ENCODE measurements at places on chromosomes 3 and 15.

DNA sequence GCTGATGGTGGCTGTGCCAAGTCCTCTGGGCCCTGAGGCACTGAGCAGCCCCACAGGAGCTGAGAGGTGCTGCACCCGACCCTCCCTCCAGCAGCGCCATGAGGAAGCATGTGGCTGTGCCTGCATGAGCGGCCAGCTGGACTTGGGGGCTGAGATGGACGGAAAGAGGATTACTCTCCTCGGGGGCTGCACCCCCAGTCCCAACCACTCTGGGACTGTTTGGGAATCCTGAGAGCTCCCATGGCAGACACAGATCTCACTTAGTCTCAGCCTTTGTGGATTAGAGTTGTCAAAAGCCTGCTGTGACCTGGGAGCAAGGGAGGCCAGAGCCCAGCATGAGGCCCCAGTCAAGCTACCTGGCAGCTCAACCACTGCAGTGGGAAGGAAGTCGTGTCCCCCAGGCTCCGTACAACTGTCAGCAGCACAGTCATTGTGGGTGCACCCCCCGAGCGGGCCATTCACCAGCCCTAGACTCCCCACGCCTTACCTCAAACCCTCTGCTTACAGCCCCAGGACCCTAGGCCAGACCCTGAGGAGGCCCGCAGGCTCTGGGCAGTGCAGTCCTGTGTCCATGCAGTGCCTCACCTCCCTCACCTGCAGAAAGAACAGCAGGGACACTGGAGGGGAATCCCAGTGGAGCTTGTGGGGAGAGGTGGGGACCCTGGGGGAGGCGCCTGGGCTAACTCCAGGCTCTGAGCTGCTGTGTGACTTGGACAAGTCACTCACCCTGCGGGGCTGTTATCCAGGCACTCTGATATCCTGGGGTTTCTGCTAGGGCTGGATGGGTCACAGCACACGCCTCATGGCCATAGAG is 17.1 kb downstream of the PRR23E start:
- DNase-seq = peak; percentile 11

- DNase-seq = no peak
Observed at GRCh38 chr3:89685731-89686130, 578.3 kb downstream of the EPHA3 start.

- DNase-seq = no peak
Observed at GRCh38 chr3:147807776-147808175, 398.6 kb downstream of the ZIC1 start.

- DNase-seq = no peak
Observed at GRCh38 chr3:4613366-4613765, 120.2 kb downstream of the ITPR1 start.

DNA sequence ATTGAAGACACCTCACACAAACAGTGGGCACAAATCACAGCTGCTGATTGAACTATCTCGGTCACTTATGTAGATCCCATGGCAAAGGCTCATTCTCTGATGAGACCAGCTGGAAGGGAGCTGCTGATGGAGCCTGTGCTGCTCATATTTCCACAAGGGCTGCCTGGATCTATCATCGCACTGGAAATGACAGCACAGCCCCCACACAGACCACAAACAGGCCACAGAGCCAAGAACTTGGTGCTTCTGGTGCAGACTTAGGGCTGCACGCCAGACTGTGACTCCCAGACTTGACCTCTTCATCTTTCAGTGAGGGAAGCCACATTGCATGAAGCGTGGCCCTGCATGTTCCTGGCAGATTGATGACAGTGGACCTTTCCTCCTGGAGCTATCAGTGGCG is 197.6 kb downstream of the MINAR1 start:
- no peak for DNase-seq

- peak; percentile 39 for DNase-seq
Observed at GRCh38 chr3:16849229-16849628, 35.5 kb upstream of the PLCL2 start.

GRCh38 chr3:96813820-96814650 is at the start of gene EPHA6:
EPHA6 (plus strand) TSS chr3:96814594.
- DNase-seq = peak; percentile 35

DNA sequence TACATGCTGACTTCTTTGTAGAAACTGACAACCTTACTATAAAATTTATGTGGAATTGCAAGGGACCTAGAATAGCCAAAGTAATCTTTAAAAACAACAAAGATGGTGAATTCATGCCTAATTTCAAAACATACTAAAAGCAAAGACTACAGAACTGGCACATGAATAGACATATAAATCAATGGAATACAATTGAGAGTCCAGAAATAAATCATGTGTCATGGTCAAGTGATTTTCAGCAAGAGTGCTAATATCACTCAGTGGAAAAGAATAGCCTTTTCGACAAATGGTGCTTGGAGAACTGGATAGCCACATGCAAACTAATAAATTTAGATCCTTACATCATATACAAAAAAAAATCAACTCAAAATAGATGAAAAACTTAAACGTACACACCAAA is 8.7 kb downstream of the IMPG2 start:
- no peak for DNase-seq

DNA sequence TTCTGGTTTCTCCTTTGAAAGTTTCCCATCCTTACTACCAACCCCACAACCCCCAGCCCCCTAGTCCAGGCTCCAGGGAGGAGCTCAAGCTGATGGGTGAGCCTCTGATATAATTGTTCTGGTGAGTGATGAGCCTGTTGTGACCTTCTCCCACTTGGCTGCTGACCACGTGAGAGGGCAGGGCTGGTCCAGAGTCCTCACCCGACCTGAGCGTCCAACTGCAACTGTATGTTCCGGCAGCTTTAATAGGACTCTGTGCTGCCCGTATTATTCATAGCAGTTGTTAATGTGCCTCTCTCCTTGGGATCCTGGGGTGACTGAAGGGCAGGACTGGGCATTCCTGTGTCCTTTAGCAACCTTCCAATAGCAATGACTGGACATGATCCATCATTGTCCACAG is 56.2 kb downstream of the B3GNT5 start:
- no peak for DNase-seq

DNA sequence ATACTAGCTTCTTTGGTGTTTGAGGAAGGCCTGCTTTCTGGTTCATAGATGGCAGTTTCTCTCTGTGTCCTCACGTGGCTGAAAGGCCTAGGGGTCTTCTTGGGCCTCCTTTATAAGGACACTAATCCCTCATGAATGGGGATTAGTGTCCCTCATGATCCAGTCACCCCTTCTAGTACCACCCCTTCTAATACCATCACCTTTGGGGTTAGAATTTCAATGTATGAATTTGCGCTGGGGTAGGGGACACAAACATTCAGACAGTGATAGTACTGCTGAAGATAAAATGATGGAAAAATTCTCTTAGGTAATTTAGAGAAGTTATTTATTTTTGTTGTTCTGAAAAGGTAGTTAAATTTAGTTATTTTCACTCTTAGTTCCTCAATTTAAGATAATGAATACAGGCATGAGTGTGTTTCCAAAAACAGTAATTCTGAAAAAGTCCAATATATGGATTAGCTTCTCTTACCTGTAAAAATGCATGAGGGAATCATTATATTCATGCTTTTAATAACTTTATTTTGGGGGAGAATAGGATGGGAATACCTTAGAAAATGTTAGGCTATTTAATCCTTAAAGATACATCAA is 103.6 kb downstream of the FNDC3B start:
- no peak for DNase-seq

DNA sequence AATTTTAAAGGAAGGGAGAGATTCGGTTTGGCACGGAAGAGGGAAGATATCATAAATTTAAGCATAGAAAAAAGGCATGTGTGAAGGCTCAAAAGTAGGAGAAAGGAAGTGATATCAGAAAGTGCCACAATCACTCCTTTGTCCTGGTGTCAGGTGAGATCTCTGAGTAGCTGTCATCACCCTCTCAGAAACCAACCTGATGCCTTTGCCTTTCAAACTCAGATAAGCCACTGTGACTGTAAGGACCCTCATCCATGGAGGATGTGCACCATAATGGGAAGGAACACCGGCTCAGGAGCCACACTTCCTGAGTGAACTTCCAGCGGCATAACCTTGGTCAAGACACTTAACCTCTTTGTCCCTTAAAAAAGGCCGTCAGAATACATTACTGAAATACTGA is 318.7 kb upstream of the SEMA6D start:
- no peak for DNase-seq

DNA sequence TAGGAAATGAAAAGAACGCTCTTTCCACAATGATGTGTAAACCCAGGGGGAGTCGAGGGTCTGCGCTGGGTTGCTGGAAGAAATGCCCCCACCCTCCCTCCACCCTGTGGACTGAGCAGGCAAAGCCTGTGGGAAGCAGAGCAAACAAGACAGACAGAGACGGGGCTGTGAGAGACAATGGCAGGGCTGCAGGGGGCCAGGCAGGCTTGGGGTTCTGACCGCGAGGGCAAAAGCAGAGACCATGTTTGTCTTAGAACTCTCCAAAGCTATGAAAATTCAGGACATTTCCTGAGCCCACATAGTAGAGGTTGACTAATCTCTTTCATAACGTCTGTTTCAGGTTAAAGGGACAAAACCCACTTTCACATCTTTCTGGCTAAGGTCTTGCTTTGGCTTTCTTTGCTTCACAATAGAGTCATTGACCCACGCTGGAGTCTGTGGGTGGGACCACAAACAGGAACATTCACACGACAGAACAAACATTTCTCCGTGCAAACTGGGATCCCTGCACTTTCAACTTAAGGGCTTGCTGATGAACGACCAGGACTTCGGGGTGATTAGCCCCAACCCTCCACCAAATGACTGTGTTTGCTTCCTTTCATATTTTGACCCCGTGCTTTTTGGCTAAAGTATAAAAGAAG is 156.0 kb upstream of the TPM1 start:
- DNase-seq = no peak

DNA sequence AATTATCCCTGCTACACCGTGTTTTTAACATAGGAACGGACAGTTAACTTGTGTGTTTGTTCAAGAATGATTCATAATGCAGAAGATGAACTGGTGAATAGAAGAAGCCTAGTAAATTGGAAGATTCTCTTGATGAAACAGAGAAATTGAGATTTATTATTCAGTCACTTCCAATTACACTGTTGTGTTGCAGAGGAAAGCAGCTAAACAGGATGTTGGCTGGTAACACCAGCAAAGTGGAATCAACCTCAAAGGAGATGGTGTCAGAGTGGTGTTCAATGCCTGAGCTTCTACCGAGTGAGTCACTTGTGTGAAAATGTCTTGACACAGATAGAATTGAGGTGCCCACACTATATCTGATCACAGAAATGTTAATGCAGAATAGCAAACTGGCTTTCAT is 399.6 kb downstream of the LPP start:
- DNase-seq = no peak

DNA sequence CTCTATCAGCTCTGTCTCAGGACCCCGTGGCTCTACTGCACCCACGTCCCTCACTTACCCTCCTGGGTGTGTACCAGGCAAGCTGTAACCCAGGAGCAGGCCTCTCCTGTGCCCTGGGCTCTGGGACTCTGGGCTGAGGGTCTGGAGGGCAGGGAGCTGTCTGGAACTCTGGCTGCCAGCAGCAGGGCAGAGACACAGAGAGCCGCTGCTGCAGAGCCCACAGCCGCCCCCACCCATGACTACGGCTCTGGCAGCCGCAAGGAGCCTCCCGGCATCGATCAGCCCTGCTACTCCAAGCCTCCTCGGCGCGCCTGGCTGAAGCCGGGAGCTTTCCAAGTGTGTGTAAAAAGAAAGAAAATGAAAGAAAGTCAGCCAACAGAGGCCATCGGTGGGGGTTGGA is 103.7 kb upstream of the ATP2B2 start:
- DNase-seq = no peak

- DNase-seq = no peak
Observed at GRCh38 chr3:165462636-165463334, 266.6 kb upstream of the SLITRK3 start.

- DNase-seq = no peak
Observed at GRCh38 chr15:91584895-91585294, 268.6 kb upstream of the SLCO3A1 start.

DNA sequence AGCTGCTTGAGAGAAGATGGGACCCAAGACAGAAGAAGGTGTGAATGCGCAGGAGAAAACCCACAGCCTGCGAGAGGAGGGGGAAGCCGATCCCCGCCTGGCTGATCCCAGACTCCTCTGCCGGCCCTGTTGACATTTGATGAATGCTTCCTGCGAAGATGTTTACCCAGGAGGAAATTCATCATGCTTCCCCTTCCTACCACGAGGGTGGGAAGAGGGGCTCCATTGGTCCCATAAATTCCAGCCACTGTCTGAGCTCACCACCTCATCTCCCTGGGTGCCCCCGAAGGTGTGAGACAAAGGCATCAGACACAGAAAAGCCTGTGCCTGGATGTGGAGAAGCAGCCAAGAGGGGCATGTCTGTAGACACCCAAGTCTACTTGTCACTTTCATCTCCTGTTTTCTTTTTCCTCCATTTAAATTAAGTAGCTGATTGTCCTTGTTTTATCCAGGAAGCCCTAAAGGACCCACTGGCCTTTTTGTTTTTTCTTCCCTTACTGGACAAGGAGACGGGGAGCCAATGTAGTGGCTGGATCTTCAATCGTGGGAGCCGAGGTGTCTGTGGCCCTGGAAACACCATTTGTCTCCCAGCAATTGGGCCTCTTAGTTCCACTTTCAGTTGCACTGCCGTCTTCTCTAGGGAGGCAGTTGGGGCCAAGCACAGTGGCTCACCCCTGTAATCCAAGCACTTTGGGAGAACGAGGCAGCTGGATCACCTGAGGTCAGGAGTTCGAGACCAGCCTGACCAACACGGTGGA is 95.3 kb upstream of the HES1 start:
- no peak for DNase-seq

GRCh38 chr15:55942332-55942731 is 51.1 kb downstream of the NEDD4 start:
- DNase-seq = no peak

DNA sequence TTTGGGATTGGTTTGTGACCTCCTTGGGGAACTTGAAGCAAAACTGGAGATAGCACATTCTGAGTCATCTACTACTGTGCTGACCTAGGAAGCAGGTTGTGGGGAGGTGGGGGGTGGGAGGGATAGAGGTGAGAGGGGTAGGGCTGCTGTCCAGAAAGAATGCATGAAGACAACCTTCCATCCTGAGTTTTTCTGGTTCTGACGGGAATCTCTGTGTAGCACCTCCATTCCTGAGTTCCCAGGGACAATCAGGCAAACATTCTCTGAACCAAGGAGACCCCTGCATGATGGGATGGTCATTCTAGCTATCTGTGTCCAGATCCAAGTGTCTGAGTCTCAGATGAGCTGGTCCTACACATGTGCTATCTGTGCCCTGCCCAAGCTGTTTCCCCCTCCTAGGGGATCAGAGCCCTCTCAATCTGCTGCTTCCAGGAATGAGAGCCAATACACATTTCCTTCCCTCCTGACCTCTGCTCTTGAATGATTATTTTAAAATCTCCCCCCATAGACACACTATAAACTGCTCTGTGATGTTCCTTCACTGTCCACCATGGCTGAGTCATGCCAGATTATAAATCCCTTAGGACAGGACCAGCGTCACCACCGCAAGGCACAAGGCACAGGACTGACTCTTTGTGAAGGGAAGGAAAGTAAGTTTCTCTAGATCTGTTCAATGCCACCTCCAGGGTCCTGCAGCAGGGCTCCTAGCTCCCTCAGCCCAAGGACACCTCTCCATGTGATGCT is 2.2 kb upstream of the CD276 start:
- DNase-seq = no peak

GRCh38 chr3:132406587-132406986 is 10.7 kb upstream of the DNAJC13 start:
- no peak for DNase-seq

- DNase-seq = no peak
Observed at GRCh38 chr15:50970524-50970923, 62.0 kb downstream of the AP4E1 start.
